ENCODE measurements at places on chromosomes 16 and 17.

DNA sequence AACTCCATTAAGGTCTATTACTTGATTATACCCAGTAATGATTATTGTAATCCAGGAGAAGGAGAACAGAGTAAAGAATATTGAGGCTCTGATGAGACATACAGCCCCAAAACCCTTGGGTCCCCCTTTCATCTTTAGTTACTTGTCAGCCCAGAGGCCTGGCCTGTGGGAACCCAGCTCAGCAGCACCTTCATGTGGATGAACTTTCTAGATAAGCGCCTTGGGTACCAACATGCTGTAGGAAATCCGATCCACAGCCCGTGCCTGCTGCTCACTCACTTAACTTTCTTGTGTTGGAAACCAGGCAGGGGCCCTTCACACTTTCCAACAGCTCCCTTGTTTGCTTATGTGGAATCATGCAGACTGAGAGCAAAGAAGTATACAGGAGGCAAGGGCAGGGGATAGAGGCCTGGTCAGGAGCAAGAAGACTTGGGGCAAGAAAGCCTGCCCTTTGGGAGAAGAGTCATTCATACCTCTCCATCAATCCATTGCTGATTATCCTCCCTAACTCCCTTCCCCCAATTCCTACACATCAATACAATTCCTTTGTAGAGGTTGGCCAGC, 64.0 kb upstream of the SOX9 start:
- no peak for DNase-seq

DNA sequence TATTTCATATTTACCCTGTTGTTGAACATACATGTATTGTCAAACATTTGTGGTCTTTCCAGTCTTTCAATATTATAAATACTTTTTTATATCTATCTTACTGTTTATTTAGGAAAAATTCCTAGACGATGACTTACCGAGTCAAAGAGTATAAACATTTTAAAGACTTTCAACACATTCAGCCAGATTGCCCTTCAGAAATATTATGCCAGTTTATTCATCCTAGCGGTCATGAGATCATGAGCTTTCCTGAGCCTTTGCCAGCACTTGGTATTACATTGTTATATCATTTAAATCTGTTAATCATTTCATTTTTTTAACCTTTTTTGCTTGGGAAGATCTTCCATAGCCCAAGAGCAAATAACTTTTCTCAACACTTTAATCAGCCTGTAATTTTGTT, 197.4 kb downstream of the SPECC1 start:
- DNase-seq = no peak

GRCh38 chr17:83054518-83055125, 24.8 kb upstream of the METRNL start:
- no peak for DNase-seq

GRCh38 chr16:27727941-27728340, 178.0 kb downstream of the KATNIP start:
- DNase-seq = no peak

DNA sequence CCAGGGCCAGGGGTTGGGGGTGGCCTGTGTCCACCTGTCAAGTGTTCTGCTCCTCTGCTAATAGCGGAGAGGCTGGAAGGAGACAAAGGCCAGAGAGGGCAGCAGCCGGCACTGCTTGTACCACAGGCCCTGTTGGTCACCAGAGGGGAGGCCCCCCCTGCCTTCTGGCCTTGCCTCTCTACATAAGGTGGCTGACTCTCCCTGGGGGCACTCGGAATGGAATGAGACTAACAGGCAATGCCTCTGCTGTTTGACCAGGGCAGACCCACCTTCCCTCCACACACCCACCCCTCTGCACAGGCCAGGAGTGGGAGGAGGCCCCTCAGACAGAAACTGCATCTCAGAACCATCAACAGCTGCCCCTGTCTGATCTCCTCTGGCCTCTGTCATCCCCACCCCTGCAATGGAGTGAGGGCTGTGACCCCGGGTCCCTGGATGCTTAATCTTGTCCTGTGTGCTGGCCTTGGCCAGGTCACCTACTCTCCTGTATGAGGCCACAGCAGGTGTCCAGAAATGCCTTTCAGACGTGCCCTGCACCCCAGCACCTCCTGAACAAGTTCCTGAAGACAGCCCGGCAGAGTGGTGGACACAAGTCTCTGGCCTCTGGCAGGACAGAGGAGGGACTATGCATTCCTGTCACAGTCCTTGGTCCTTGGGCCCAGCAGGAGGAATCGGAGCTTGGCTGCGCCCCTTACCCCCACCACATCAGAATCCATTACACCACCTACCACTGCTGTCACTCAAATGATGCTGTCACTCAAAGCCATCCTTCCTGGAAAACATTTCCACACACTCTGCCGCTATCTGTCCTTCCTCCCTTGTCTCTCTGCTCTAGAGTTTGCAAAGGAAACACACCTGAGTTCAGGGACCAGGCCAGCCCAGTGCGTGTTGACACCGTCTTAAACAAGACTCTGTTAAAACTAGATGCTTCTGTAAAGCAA, 107.5 kb upstream of the ZNF750 start:
- DNase-seq = no peak

DNA sequence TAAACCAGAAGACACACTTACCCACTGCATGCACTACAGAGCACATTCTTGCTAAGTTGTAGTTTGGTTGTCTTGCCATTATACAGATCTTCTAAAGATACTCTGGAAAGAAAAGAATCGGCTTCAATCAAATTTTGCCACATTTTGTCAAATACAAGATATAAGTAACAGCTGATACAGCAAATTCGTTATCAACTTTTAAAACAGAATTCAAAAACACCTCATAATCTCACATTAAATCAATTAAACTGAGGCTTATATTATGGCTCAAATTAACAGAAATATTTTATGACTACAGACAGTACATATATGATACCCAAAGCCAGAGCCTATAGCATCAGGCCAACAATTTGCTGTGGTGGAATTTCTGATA, 5.4 kb downstream of the DNAJA2 start:
- no peak for DNase-seq

DNA sequence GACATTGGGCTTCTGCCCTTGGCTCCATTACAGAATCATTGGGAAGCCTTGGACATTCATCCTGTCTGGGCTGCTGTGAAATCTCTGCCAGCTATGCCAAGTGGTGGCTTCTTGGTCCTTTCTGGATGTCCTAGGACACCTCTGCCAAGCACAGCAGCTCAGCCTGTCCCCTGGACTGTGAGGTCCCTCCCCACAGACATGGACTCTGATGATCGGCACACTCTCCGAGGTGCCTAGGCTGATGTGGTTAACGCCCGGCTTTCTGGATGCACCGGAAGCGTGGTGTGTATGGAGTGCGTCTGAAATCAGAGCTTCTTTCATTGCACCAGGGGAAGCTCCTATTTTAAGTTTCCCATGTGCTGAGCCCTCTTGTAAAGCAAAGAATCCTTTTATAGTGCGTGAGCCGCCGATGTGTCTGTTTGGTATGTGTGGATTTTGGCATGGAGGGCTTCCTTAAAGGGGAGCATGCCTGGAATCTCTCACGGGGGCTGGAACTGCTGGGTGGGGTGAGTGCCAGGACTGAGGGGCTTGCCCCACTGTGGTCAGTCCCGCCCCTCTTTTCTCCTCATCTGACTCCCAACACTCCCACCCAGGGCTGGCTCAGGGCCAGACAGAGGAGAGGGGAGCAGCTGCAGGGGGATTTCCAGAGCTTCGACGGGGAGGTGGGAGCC, 7.0 kb upstream of the ARHGAP23 start:
- DNase-seq = no peak

DNA sequence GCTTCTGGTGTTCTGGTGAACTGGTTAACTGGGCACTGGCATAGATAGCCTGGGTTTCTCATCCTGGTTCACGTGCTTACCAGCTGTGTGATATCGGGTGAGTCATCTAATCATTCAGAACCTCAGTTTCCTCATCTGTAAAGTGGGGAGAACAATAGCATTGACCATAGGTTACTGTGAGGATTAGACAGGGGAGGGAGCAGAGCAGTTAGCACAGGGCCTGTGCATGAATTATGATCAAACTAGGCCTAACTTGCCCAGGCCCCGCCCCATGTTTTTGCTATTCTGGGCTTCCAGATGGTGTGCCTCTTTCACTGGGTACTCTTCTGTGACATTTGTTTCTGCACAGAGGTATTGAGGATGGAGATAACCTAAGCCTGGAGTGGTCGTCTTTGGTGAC, 4.6 kb upstream of the KLHL36 start:
- no peak for DNase-seq

DNA sequence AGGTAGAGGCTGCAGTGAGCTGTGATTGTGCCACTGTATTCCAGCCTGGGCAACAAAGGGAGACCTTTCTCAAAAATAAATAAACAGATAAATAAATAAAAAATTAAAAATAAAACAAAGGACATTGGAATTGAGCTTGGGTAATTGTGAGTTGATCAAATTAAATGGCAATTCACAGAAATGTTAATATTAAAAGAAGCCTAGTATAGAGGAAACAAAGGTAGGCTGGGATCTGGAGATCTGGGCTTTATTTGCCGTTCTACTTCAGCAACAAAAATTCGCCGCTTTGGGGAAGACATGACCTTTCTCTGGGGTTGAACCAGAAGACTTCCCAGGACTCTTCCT, 332 bp upstream of the VPS25 start:
- no peak for DNase-seq

GRCh38 chr17:8997994-8998628, 23.2 kb upstream of the NTN1 start:
- no peak for DNase-seq

DNA sequence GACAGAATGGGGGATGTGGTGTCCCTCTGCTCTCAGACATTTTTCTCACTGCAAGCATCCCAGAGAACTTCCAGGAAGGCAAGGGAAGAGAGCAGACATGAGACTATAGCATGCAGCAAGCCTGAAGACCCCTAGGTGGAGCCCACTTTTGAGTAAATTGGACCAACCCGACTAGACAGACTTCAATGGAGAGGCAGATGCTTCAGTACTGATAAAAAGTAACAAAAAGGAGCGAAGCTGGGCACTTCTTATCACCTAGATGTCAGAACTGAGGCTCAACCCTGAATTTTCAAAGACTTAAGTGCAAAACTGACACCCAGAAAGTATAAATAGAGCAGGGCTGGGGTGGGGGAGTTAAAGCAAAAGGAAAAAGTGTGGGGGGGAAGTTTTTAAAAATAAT, 130.8 kb downstream of the PMP22 start:
- no peak for DNase-seq

DNA sequence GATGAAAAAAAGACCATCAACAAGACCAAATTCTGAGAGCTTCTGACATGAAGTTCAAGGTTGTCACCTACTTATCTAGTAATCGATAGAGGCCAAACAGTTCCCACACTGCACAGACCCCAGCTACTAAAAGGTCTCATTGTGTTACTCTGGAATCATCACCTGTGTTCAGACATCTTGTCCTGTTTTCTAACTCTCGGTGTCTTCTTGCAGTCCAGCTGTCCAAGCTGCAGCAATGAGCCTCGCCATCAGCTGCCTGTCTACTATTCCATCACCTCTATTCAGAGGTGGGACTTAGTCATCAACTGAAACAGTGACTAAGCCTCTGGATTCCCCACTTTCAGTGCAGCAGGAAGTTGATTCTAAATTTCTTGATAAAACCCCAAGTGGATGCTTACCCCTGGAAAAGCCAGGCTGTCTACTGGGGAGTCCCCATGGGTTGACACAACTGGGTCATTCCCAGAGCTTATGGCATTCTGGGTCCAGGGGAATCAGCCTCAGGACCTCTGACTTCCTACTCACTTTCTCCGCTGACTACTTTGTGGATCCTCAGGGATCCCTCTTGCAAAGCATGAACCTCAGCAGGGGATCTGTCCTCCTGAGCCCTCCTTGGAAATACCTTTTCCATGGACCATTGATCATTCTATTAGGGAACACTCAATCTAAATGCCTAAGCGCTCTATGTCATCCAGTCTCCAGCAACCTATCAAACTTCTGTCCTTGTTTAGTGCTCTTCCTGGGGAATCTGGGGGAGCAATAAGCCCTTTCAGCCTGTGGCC, 46.5 kb downstream of the HNF1B start:
- DNase-seq = no peak

DNA sequence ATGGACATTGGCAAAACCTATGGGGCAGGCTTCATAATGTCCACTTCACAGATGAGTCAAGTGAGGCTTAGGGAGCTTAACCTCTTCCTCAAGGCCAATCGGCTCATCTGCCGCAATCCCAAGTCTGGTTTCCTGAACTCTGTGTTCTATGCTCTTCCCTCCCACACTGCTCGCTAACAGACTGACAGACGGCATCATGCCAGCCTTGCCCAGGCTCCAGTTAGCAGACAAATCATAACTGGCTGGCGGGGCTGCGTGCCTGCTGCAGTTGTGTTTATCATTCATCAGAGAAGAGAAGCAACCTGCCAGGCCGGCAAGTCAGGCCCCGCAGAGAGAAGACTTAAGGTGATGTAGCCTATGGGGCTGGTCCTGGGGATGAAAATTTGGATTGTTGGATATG, 216.2 kb upstream of the ASIC2 start:
- DNase-seq = no peak

DNA sequence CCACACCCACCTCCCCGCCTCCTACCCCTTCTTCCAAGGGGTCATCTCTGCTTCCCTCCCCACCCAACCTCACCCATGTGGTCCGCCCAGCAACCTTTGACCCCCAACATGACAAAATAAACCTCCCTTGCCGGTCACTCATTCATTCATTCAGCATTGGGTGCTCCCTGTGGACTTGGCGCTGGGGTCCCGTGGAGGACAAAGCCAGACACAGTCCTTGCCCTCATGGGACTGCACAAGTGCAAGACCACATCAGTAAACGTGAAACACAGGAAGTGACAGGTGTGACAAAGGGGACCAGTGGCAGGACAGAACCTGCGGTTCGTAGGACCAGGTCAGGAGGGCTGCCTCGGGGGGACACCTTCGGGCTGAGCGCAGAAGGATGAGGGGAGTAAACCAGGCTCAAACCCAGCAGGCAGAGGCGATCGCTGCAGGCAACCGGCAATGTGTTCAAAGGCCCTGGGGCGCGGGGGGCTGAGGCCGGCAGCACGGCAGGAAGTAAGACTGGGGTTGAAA, 185.4 kb downstream of the SEC14L1 start:
- no peak for DNase-seq

All from DMS79 (cell line).